ENCODE measurements at places on chromosomes 7 and 10.

DNA sequence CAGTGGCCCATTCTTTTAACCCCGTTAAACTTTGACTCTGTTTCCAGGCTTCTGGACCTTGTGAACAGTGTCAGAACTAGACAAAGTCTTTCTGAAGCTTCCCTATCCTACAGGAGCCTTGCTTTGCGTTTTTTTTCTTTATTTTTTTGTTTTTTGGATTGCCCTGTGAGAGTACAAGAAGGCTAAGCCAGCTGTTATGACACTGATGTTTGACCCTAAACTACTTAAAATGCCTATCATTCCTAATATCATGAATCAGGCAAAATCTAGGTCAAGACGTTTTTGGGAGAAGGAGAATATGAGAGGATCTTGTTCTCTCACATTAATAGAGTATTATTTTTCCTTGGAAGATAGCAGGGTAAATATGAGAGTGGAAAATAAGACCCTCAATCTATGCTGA lies 79.8 kb downstream of the EPDR1 start:
- DNase-seq: no peak

GRCh38 chr10:90306187-90306586 lies 551.7 kb downstream of the HTR7 start:
- no peak for DNase-seq

GRCh38 chr10:77738496-77739158 lies 101.0 kb upstream of the KCNMA1 start:
- no peak for DNase-seq

GRCh38 chr7:70565721-70566370 lies 566.1 kb upstream of the GALNT17 start:
- DNase-seq: no peak

- no peak for DNase-seq
Observed at GRCh38 chr10:24213266-24213665, 4.3 kb downstream of the KIAA1217 start.

DNA sequence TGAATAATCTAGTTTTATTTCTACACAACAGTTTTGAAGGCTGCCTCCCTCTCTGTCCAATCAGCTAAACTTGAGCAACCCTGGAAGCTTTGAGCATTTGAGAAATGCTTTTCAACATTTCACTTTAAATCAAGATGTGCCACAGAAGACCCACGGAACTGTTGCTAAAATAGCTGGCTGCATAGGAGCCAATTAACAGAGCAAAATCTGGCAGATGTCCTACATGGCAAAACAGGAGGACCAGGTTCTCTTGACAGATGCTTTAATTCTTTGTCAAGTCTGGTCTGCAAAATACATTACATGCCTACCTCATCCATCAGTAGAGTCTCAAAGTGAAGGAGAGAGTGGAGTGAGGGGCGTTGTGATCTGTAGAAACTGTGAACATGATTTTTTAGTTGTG lies 185.9 kb downstream of the DPY19L1 start:
- DNase-seq: no peak

DNA sequence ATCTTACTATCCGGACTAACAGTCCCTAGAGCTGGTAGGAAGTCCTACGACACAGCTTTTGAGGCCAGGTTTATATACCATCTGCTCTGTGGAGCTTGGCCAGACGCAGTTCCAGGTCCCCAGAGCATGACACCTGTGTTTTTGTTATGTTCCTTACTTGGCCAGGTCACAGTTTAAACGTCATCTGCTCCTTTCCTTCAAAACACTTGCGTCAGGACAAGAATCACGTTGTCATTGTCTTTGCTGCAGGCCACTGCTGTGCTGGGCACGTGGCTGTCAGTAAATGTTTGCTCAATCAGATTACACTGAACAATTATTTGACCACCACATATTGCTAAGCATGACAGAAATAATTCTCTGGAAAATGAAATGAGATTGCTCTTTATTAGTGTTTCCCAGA lies 23.9 kb downstream of the SLC18A2 start:
- DNase-seq: no peak

- DNase-seq: no peak
Observed at GRCh38 chr7:117401293-117402002, 25.8 kb downstream of the ASZ1 start.
